ENCODE measurements at places on chromosomes 5 and 9.

- DNase-seq = no peak
These were observed 2.1 kb downstream of the ARSI start for GRCh38 chr5:150300496-150301169.

- DNase-seq = no peak
These were observed 31.0 kb downstream of the MTREX start for GRCh38 chr5:55338810-55339243.

DNA sequence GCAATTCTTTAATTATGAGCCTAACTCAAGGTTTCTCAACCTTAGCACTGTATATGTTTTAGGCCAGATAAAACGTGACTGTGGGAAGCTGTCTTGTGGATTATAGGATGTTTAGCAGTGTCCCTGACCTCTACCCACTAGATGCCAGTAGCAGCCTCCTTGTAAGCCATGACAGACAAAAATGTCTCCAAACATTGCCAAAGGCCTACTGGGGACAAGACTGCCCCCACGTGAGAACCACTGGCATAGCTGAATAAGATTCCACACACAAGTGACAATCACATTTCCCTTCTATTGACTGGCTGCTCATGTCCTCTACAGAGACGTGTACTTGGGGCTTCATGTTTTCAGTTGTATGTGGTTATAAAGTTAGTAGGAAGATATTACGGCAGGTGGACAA lies 55.4 kb downstream of the GOLM1 start:
- no peak for DNase-seq

- DNase-seq = no peak
These were observed 1.3 kb upstream of the OR13J1 start for GRCh38 chr9:35871545-35871944.

GRCh38 chr9:124415852-124416484 lies 726 bp upstream of the PSMB7 start:
- DNase-seq = no peak

DNA sequence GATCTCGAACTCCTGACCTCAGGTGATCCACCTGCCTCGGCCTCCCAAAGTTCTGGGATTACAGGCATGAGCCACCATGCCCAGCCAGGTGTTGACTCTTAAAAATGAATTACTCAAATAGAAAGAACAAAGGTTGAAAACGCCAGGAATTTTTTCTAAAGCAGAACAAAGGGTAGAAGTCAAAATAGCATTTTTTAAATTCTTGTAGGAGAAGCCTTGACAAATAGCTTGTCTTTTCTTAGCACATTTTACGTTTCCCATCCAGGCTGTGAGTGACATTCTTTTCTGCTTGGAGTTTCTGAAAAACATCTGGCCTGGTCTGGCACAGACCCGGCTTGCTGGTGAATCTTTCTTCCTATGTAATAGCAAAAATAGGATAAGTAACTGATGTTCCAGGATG lies 169.4 kb upstream of the ZNF462 start:
- no peak for DNase-seq

DNA sequence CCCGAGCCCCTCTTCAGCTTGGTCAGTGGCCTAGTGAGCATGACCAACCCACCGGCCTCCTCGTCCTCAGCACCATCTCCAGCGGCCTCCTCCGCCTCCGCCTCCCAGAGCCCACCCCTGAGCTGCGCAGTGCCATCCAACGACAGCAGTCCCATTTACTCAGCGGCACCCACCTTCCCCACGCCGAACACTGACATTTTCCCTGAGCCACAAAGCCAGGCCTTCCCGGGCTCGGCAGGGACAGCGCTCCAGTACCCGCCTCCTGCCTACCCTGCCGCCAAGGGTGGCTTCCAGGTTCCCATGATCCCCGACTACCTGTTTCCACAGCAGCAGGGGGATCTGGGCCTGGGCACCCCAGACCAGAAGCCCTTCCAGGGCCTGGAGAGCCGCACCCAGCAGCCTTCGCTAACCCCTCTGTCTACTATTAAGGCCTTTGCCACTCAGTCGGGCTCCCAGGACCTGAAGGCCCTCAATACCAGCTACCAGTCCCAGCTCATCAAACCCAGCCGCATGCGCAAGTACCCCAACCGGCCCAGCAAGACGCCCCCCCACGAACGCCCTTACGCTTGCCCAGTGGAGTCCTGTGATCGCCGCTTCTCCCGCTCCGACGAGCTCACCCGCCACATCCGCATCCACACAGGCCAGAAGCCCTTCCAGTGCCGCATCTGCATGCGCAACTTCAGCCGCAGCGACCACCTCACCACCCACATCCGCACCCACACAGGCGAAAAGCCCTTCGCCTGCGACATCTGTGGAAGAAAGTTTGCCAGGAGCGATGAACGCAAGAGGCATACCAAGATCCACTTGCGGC lies 1.8 kb downstream of the EGR1 start:
- peak; percentile 14 for DNase-seq

DNA sequence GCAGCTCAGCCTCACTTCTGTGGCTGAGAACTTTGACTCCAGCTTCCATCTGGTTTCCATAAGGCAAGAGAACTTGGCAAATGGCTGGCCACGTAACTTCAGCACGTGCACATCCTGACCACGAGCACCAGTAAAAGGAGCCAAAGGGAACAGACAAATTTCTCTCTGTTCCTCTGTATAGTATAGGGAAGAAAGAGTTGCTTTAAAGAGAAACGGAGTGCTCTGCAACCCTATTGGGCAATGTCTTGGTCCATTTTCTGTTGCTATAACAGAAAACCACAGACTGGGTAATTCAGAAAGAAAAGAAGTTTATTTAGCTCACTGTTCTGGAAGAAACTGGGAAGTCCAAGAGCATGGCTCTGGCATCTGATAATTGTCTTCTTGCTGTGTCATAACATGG lies 558.7 kb downstream of the ACTL7B start:
- peak; percentile 89 for DNase-seq

GRCh38 chr5:120096413-120096812 lies 367.7 kb upstream of the PRR16 start:
- no peak for DNase-seq

- DNase-seq = no peak
These were observed 60.0 kb downstream of the SHB start for GRCh38 chr9:38009035-38009501.

DNA sequence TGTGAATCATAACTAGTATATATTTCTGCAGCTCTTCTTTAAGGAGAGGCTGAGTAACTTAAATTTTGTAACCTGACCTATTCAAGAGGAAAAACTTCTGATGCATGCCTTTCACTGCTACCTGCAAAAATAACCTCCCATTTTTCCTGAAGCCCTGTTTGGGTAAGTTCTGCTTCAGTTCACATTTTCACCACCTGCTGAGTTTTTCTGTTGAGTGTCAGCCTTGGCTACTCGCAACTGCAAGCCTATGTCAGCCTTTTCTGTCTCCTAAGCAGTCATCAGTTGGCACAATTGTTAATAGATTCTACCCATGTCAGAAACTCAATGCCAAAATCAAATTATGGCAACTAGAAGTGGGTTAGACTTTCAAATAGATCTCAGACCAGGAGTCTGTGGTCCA lies 8.2 kb upstream of the TNFAIP8 start:
- no peak for DNase-seq

GRCh38 chr5:172096207-172096940 lies 89.9 kb upstream of the FBXW11 start:
- DNase-seq = no peak

GRCh38 chr5:126376443-126376842 lies 46.8 kb upstream of the GRAMD2B start:
- no peak for DNase-seq

GRCh38 chr5:97364731-97365130 lies 181.7 kb upstream of the RIOK2 start:
- DNase-seq = no peak

DNA sequence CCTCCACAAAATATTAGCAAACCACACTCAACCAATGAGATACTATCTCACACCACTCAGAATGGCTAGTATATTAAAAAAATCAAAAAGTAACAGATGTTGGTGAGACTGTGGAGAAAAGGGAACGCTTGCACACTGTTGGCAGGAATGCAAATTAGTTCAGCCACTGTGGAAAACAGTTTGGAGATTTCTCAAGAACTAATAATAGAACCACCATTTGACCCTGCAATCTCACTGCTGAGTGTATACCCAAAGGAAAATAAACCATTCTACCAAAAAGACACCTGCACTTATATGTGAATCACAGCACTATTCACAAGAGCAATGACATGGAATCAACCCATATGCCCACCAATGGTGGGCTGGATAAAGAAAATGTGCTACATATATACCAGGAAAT lies 393.5 kb downstream of the PDE4D start:
- DNase-seq = no peak

- no peak for DNase-seq
These were observed 106.4 kb upstream of the DHFR start for GRCh38 chr5:80761176-80761575.

DNA sequence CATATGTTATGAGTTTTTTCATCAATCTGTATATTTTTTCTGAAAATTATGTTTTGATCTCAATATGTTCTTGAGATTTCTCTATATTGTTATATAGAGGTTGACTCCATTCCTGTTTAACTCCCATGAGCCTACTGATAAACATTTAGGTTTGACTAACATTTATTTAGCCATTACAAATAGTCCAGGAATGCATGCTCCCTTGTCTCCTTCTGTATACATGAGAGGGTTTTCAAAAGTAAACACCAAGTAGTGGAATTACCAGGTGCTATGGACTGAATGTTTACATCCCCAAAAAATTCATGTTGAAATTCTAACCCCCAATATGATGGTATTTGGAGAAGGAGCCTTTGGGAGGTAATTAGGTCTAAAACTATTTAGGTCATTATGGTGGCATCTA lies 3.5 kb upstream of the OR5C1 start:
- DNase-seq = no peak

GRCh38 chr5:91206734-91207133 lies 176.4 kb downstream of the ARRDC3 start:
- peak; percentile 43 for DNase-seq

GRCh38 chr9:105064248-105065097 lies 136.5 kb upstream of the ABCA1 start:
- DNase-seq = peak; percentile 94

DNA sequence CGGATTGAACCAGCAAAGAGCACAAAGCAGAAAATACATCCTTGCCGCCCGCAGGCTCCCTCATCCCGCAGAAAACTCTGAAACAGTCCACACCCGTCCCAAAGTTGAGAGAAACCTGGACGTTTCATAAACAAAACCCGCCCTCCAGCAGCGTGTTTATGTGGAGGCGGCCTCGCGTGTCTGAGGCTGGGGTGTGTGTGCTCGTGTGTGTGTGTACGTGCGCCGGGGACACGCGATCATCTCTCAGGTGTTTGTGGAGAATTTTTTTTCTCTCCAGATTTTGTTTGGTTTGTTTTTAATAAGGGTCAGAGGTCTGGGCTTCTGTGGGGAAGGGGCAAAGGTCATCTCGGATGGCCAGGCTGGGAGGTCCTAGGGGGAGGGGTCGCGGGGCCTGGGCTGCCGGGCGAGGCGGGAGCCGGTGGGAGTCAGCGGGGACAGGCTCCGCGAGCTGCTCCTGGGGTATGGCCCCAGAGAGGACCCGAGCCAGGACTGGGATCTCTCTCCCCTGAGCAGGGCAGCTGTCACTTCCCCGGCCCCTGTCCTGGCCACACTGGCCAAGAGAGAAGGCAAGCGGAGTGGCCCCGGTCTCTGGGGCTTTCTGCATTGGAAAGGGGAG lies 206.4 kb downstream of the C9orf50 start:
- no peak for DNase-seq

GRCh38 chr5:134132372-134133187 lies 18.1 kb downstream of the TCF7 start:
- no peak for DNase-seq

GRCh38 chr5:16477541-16477940 lies 11.9 kb upstream of the ZNF622 start:
- DNase-seq = no peak

DNA sequence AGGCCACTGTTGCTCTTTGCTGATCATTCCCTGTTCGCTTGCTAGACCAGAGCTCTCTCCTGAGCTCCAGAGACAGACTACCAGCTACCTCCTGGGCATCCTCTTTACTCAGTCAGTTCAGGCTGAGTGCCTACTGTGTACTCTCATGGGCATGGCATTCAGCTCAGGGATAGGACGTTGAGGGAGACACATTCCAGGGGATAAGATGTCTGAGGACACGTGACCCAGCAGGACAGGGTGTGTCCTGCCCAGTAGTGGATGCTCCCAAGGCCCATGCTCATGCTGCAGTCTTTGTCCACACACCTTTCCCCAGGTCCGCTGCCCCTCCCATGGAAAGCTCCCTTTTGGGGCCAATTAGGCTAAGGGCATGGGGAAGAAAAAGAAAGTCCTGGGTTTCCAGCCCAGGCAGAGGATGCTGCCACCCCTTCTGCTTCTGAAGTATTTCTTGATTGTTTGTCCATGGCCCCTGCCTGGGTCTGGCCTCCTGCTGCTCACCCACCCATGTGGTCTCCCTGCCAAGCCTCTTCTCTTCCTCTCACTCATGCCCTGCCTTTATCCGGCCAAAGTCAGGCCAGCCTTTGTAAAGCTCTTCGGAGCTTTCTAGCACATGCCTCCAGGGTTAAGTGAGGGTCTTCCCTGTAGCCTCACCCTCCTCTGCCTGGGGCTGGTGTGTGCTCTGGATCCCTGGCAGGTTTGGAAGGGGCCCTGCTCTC lies 60.5 kb upstream of the PITX1 start:
- DNase-seq = no peak

- peak; percentile 25 for DNase-seq
These were observed 17.9 kb upstream of the EGFL7 start for GRCh38 chr9:136644593-136645351.

GRCh38 chr9:33917036-33917435 lies 100.1 kb downstream of the UBE2R2 start:
- no peak for DNase-seq

GRCh38 chr5:84680908-84681307 lies 296.2 kb upstream of the EDIL3 start:
- no peak for DNase-seq

All from GM04504 (cell line).